ENCODE measurements at places on chromosomes 11 and 22.

DNA sequence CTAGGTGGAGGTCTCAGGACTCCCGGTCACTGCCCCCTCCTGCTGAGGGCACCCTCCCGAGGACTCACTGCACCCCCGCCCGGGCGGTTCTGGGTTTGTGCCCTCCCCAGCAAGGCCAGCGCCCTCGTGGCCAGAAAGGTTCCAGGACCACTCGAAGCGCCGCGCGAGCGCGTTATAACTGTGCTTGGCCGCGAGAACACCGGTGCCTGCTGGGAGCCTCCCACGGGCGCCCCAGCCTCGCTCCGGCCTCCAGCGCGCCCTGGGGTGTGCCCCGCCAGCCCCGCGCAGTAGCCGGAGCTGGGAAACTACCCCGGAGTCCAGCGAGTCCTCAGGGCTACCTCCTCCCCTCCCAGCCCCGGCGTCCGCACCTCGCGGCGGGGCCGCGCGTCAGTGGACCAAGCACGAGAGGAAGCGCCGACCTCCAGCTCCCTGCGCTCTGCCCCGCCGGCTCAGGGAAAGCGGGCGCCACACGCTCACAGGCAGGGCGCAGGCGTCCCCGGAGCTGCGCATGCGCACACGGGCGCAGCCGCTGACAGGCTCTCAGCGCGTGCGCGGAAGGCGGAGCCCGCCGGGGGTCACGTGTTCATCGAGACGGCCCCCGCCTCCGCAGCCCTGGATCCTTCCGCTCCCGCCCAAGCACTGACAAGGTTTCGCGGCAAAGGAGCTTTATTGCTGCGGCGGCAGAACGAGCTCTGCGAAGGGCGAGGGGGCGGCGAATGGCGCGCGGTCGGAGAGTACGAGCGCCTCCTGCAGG lies at the start of gene SCO2:
TSS of gene SCO2 (minus strand) at position 495 of the 754 bp plus-strand sequence. CDS start 1,187 bp downstream, outside the sequence.
- no peaks in the 10 kb centered on the region for H3K36me3 ChIP-seq
- DNase-seq, result peak; percentile 99
- H3K4me1 ChIP-seq, result peaks cover 14% of the 10 kb centered on the region
- peak within 1 kb of the TSS; percentile 90 for H3K27ac ChIP-seq
- peak within 1 kb of the TSS; percentile 80 for H3K4me3 ChIP-seq

DNA sequence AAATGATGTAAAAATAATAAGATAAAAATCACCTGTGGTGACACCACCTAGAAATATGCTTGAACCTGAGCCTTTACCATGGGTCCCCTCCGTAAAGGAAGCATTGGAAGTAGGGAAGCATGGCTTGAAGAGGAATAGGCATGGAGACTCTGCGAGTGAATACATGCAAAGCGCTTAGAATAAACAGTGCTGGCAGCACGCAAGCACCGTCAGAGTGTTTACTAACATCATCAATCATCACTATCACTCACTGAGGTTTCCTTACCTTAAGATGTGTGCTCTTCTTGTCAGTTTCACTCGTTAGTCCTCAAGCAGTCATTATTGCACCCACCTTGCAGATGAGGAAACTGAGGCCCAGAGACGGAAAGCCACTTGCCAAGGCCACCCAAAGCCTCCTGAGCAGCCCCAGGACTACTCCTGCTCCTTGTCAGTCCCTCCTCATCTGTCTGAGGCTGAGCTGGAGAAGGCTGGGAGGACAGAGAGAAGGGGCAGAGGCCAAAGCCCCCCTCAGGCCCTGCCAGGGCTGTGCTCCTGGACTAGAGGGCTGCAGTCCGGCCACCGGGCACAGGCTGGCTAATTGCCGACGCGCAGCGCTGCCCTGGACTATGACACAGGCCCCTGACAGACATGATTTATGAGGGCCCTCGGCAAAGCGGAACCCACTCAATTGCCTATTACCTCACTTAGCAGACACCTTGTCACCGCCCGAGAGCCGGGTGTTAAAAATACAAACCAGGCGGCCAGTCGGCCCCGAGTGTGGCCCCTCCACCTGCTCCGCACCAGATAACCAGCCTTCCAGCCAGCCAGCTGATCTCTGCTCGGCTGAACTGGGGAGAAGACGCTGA lies 168.9 kb downstream of the MN1 start:
- H3K27me3 ChIP-seq, result peaks cover 35% of the 10 kb centered on the region
- no peak overlapping the region for H3K27ac ChIP-seq
- DNase-seq, result peak; percentile 47
- H3K4me3 ChIP-seq, result no peak overlapping the region
- peaks cover 4% of the 10 kb centered on the region for H3K36me3 ChIP-seq
- peaks cover 13% of the 10 kb centered on the region for H3K4me1 ChIP-seq

DNA sequence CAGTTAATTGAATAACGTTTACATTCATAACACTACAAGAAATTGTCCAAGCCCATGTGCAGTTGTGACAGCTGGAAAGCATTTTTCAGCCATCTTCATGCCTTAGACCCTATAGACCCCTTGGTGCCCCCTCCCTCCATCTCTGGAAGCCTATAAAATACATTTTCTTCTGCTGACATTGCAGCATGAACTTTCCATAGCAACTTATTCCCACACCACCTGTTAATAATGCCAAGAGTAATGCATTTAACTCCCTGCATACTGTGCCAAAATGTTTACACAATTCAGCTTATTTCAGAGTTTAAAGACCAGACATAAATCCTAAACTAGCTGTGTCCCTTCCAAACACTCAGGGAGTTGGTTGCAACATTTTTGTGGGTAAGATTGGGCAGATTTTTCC lies 143.0 kb upstream of the ARHGAP20 start:
- peaks cover 46% of the 10 kb centered on the region for H3K4me1 ChIP-seq
- no peak for DNase-seq
- H3K27me3 ChIP-seq, result peaks cover 5% of the 10 kb centered on the region
- no peaks in the 10 kb centered on the region for H3K36me3 ChIP-seq
- no peak overlapping the region for H3K27ac ChIP-seq

DNA sequence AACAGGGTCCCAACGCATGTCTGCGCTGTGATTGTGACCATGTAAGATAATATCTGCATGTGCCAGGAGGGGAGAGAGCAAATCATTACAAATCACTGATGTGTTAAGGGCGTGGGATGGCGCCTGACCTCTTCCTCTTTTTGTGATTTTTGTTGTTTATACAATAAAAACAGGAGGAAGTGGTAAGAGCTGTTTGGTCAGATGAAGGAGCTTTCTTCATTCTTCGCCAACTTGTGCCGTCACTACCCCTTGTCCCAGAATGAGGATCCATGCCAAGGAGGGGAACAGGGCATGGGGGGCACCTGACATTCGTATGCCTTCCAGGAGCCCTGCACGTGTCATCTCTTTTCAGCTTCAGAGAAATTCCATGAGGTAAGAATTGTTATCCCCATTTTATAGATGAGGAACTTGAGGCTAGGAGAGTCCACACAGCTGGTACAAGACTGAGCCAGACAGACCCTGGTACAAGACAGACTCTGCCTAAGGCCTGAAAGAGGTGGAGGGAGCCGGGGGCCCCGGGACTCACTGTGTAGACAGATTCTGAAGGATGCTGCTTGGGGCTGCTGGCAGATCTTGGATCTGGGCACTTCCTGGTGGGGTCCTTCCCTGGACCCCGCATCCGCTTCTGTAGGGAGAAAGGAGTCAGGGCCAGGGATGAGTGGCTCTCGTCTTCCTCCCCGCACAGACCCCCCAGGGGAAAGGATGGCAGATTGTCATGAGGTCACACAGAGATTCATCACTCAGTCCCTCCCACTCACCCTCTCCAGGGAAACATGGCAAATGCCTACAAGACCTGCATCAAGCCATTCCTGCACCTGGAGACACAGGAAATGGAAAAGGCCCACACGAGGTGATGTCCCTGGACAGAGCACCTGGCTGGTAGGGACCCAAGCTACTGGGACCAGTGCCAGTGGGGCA lies 34.6 kb downstream of the NFAM1 start:
- no peaks in the 10 kb centered on the region for H3K36me3 ChIP-seq
- DNase-seq, result no peak
- peaks cover 4% of the 10 kb centered on the region for H3K4me1 ChIP-seq
- no peak overlapping the region for H3K27ac ChIP-seq
- H3K27me3 ChIP-seq, result no peaks in the 10 kb centered on the region

- peak overlapping the region; percentile 87 for H3K27ac ChIP-seq
- peak overlapping the region; percentile 57 for H3K4me3 ChIP-seq
- peaks cover 44% of the 10 kb centered on the region for H3K4me1 ChIP-seq
- peaks cover 35% of the 10 kb centered on the region for H3K27me3 ChIP-seq
- no peaks in the 10 kb centered on the region for H3K36me3 ChIP-seq
- no peak for DNase-seq
Observed at GRCh38 chr22:27804470-27805297, 3.1 kb upstream of the MN1 start.

DNA sequence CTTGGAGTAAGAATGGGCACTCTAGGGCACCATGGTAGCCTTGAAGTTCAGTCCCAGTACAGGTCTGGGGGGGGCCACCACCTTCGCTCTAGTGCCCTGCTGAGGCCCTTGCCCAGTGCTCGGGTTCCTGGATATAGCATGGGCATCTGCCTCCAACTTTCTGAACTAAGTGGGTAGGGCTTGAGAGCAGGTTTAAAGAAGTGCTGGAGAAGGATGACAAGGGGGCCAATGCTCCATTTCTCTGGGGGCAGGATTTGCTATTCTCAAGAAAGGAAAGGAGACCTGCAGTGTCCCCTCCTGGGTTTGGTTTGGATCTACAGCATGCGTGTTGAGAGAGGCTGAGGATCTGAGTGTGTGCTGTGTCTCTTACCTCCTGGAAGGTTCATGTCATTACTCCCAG lies 82.2 kb upstream of the SUSD2 start:
- DNase-seq, result no peak
- no peak overlapping the region for H3K27ac ChIP-seq
- H3K4me1 ChIP-seq, result no peaks in the 10 kb centered on the region
- peaks cover 34% of the 10 kb centered on the region for H3K36me3 ChIP-seq

DNA sequence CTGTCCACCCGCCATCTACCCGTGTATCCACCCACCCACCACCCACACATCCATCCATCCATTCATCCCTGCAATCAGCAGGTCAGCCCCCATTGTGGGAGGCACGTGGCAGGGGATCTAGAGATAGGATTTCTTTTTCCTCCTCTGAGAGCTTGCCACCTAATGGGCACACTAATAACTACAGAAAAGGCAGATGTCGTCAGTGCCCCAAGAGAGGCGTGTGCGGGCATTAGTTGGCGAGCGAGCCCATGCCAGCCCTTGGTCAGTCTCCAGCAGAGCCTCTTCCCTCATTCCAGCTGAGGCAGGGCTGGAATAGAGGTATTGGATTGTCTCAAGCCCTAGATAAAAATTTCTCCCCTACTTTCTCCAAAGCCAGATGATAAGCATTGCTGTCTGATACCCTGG lies 9.7 kb downstream of the USP2 start:
- no peaks in the 10 kb centered on the region for H3K27me3 ChIP-seq
- peaks cover 82% of the 10 kb centered on the region for H3K4me1 ChIP-seq
- no peak overlapping the region for H3K27ac ChIP-seq

GRCh38 chr22:49749885-49750510 lies 77.7 kb downstream of the BRD1 start:
- no peaks in the 10 kb centered on the region for H3K27me3 ChIP-seq
- DNase-seq, result peak; percentile 20
- peaks cover 1% of the 10 kb centered on the region for H3K36me3 ChIP-seq
- no peaks in the 10 kb centered on the region for H3K4me1 ChIP-seq
- no peak overlapping the region for H3K4me3 ChIP-seq

DNA sequence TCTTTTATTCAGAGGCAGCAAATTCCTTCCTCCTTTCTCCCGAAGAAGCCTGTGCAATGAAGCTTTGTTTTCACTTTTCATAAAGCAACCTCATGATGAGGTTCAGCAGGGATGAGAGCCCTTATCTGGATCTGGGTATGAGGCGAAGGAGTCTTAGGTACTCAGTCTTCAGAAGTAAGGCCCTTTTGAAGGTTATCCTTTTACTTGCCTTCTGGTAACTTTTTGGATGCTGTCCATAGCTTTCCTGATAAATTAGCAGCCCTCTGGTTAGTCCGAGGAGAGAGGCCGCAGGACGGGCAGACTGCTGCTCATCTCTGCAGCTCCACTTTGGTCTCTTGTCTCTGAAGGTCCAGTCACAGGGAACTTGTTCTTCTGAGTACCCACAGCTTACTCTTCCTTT lies 1.1 kb downstream of the TRIM22 start:
- H3K4me1 ChIP-seq, result peaks cover 30% of the 10 kb centered on the region
- H3K4me3 ChIP-seq, result peak overlapping the region; percentile 45
- H3K36me3 ChIP-seq, result peaks cover 3% of the 10 kb centered on the region
- peak overlapping the region; percentile 96 for H3K27ac ChIP-seq
- no peaks in the 10 kb centered on the region for H3K27me3 ChIP-seq

DNA sequence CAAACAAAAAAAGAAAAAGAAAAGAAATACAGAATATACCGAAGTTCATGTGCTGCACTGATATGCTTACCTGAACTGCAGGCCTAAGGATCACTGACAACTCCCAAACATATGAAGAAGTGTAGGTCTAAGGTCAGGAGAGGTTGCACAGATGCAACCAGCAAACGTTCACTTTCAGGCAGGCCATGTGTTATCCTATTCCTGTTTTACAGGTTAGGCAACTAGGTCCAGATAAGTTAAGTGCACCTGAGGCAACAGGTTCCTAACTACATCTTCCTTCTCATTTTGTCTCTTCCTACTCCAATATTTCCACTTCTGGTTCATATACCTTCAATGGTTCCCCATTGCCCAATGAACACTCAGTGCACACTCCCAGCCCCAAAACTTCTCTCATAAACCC lies 15.1 kb downstream of the PI4KA start:
- H3K27me3 ChIP-seq, result no peaks in the 10 kb centered on the region
- no peak overlapping the region for H3K4me3 ChIP-seq
- no peak for DNase-seq
- H3K27ac ChIP-seq, result peak overlapping the region; percentile 15
- H3K36me3 ChIP-seq, result no peaks in the 10 kb centered on the region

- no peak for DNase-seq
- H3K4me1 ChIP-seq, result peaks cover 15% of the 10 kb centered on the region
- no peak overlapping the region for H3K27ac ChIP-seq
- H3K4me3 ChIP-seq, result no peak overlapping the region
- peaks cover 21% of the 10 kb centered on the region for H3K36me3 ChIP-seq
- no peaks in the 10 kb centered on the region for H3K27me3 ChIP-seq
Observed at GRCh38 chr22:29784451-29785361, 17.5 kb downstream of the UQCR10 start.

DNA sequence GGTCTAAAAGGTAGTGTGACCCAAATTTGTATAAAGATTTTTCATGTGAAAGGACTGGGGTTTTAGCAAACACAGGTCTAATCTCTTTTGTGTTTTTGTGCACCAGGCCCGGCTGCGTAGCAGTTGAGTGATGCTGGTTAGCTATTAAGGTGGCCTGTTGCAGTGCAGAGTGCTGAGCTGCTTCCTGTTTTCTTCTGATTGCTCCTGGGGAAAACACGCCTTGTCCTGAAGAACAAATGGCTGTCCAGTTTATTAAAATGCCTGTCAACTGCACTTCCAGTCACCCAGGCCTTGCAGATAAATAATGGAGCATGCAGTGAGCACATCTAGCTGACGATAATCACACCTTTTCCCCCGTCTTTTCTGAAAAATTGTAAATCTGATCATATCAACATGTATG lies 1.8 kb downstream of the SRSF8 start:
- H3K4me3 ChIP-seq, result peak overlapping the region; percentile 98
- peak overlapping the region; percentile 97 for H3K27ac ChIP-seq
- no peaks in the 10 kb centered on the region for H3K27me3 ChIP-seq
- peaks cover 21% of the 10 kb centered on the region for H3K4me1 ChIP-seq
- no peak for DNase-seq
- H3K36me3 ChIP-seq, result peaks cover 9% of the 10 kb centered on the region
